ENCODE measurements at places on chromosomes 4 and X. TPM values are rescaled to one million over a fixed set of nuclear protein-coding genes. Genes with fewer than 3 reads are reported as not detected.

DNA sequence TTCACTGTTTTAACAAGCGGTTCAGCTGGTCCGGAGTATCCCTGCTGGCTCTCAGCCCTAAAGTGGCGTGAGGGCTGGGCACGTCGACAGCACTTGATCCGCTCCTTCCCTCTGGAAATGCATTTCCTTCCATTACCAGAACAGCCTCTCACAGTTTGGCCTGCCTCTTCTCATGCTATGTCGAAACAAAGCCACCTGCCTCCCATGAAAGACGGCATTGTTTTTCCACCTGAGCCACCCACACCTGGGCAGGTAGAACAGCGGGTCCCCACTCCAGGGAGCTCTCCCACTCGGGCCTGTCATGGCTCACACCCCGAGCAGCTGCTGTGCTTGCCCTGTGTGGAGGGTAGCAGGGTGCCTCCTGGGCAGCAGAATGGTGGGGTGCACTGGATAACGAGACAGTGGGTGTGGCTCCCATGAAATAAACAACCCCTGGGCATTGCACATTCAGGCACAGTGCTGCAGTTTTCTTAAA is 86.2 kb downstream of the FHDC1 start:
- no peaks in the 10 kb centered on the region for H3K4me1 ChIP-seq
- no peak overlapping the region for H3K4me3 ChIP-seq
- H3K36me3 ChIP-seq: no peaks in the 10 kb centered on the region
- no peaks in the 10 kb centered on the region for H3K27me3 ChIP-seq
- DNase-seq: peak; percentile 59

DNA sequence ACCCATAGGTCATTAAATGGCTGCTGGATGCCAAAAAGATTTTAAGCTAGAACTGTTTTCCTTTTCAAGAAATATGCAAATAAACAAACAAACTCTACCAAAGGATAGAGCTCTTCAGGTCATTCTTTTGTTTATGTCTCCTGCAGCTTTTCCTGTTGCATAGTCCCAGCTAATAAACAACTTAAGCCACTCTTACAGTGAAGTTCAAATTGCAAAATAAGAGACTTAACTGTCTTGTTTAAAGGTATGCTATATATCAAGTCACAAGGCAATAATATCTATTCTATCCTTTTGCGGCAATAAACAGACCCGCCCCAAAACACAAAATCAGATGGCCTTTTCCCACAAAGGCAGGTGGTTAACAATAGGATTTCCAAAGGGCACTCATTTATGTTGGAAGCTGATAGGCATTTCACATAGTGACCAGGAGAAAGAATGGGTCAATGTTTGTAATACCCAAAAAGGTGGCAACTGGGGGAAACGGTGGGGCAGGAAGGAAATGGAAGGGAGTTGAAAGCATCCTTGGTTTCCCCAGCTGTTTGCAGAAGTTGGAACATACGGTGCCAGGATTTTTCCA is 15.3 kb downstream of the HAND2 start:
- H3K36me3 ChIP-seq: no peaks in the 10 kb centered on the region
- DNase-seq: no peak
- peaks cover 9% of the 10 kb centered on the region for H3K4me1 ChIP-seq
- H3K27ac ChIP-seq: no peak overlapping the region
- peaks cover 100% of the 10 kb centered on the region for H3K27me3 ChIP-seq

DNA sequence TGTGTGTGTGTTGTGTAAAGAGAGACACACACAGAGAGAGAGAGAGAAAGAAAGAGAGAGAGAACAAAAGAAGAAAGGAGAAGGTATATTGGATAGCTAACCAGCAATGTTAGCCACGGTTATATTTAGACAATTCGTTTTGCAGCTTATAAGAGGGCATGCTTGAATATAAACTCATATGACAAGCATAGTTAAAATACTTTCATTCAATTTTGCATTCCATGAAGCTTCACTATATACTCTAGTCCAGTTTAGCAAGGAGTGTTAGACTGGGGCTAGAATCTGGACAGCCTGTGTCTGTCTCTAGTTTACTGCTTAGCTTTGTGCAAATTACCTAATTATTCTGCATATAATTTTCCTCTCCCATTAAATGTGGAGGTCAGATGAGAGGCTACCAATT is 525.9 kb upstream of the ZFP42 start:
- no peaks in the 10 kb centered on the region for H3K36me3 ChIP-seq
- H3K4me3 ChIP-seq: no peak overlapping the region
- DNase-seq: no peak
- no peak overlapping the region for H3K27ac ChIP-seq
- no peaks in the 10 kb centered on the region for H3K4me1 ChIP-seq

DNA sequence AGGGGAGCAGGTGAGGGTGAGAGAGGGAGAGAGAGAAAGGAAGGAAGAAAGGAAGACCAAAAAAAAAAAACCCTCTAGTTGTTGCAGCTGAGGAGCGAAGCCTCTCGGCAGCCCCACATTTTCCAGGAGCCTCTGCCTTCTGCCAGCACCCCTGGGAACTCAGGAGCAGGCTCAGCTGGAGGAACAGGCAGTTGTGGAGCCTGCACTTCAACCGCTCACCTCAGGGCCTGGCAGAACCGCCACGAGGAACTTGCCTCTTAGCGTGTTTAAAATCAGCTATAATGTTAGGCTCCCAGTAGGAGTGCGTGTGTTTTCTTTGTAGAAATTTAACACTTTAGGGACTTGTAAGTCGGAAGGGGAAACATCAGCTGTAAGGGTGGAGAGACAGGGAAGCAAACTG is 65.7 kb downstream of the SEL1L3 start:
- H3K27me3 ChIP-seq: no peaks in the 10 kb centered on the region
- H3K36me3 ChIP-seq: peaks cover 12% of the 10 kb centered on the region
- H3K27ac ChIP-seq: no peak overlapping the region
- H3K4me3 ChIP-seq: no peak overlapping the region
- peak; percentile 21 for DNase-seq

PITX2 gene
- total RNA-seq: 1.1 TPM

GRCh38 chrX:71107762-71108360 is 1.3 kb upstream of the CXorf65 start:
- no peak for DNase-seq
- no peak overlapping the region for H3K27ac ChIP-seq
- peaks cover 4% of the 10 kb centered on the region for H3K4me1 ChIP-seq
- H3K36me3 ChIP-seq: no peaks in the 10 kb centered on the region

NXF2 gene
- total RNA-seq: not detected

HERC5 gene
- 11.6 TPM for total RNA-seq

DNA sequence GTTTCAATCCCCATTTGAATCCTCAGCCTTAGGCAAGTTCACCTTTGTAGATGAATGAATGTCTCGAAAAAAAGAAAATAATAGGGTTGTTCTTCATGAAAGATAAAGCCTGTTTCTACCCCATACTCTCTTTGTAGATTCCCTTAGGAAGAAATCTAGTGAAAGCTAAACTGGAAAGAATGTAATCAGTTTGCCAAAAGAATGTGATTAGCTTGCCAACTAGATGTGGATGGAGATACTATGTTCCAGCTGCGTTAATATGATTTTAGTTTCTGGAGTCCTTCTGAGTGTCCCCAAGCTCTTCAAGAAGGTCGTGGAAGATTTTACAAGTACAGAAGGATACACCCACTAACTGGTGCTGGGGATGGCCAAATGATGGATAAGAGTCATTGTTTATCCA is 162.3 kb upstream of the EDNRA start:
- no peaks in the 10 kb centered on the region for H3K27me3 ChIP-seq
- no peaks in the 10 kb centered on the region for H3K4me1 ChIP-seq
- H3K27ac ChIP-seq: no peak overlapping the region

APELA gene
- total RNA-seq: not detected

DNA sequence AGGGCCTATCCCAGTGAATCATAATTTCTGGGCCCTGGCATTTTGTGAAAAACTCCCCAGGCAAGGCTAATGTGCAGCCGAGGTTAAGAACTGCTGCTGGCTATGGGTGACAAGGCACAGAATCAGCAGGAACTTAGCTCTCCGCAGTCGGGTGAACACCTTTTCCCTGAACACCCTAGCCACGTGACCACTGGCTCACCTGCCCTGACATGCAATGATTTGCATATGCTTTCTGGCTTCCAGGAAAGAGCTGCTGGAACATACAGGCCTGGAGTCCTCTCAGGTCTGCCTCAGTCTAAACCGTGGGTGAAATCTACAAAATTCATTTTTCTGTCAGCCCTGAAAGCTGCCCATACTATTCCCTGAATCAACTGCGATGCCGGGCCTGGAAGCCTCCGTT is 56.6 kb downstream of the ZNF827 start:
- peaks cover 4% of the 10 kb centered on the region for H3K4me1 ChIP-seq
- no peaks in the 10 kb centered on the region for H3K27me3 ChIP-seq
- no peak overlapping the region for H3K4me3 ChIP-seq
- H3K36me3 ChIP-seq: peaks cover 11% of the 10 kb centered on the region
- DNase-seq: peak; percentile 88

DNA sequence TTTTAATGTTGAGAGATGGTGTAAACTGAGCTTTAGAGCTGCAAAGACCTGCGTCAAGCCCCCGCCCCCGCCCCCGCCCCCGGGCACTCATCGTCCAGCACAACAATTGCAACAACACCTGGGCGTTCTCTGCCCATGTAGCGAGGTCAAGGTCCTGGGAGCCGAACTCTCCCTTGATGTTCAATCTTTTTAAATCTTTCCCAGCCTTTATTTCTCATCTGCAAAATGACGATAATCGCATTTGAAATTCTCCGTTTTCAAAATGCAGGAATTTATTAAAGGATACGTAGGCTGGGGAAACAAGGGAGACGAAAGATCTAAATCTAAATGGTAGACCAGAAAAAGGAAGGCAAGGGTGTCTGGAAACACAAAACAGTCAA is 648 bp upstream of the MSMO1 start:
- H3K27me3 ChIP-seq: no peaks in the 10 kb centered on the region
- no peak for DNase-seq
- H3K4me1 ChIP-seq: peaks cover 12% of the 10 kb centered on the region

GRCh38 chr4:155954939-155955338 is 1.3 kb upstream of the CTSO start:
- peaks cover 23% of the 10 kb centered on the region for H3K4me1 ChIP-seq
- DNase-seq: no peak
- no peaks in the 10 kb centered on the region for H3K36me3 ChIP-seq
- peak overlapping the region; percentile 97 for H3K27ac ChIP-seq
- no peaks in the 10 kb centered on the region for H3K27me3 ChIP-seq

BEND2 gene
- total RNA-seq: not detected

IQCM gene
- not detected for total RNA-seq

CXCL8 gene
- total RNA-seq: not detected

DNA sequence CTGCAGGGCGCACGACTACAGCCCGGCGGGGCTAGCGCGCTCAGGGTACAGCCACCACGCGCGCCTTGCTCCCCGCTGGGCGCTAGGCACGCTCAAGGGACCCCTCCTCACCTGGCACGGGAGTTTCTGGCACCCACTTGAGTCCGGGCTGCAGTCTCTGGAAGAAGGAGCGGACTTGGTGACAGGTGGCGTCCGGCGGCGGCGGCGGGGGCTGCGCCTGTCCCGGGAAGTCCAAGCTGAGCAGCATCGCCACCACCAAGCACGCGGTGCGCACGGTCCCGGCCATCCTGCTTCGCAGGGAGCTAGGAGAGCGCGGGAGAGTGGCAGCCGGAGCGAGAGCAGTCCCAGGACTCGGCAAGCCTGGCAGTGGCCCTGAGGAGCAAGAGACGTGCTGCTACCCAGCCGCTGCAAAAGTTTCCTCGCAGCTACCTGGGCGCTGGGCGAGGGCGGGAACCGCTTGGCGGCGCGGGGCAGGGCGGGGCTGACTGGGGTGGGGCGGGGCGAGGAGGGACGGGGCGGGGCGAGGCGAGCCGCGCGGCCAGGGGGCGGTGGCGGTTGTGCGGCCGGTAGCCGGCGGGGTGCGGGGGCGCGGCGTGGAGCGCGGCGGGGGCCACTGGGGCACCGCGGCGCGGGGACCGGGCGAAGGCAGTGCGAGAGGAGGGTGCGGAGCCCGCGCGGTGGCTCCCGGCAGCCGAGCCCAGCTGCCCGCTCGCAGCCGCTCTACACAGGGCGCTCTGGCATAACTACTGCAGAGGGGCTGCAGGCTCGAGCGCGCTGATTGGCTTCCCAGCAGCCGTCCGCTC is at the start of gene GPC3:
Gene GPC3 (minus strand): TSS at position 431 of the 803 bp plus-strand sequence.
- H3K27ac ChIP-seq: no peak within 1 kb of the TSS
- peak within 1 kb of the TSS; percentile 43 for H3K4me3 ChIP-seq
- H3K36me3 ChIP-seq: no peaks in the 10 kb centered on the region
- peak; percentile 85 for DNase-seq
- peaks cover 12% of the 10 kb centered on the region for H3K4me1 ChIP-seq

TLR3 gene
- 6.4 TPM for total RNA-seq

Data from stomach (tissue), 19 donors.